ENCODE measurements at places on chromosomes 4 and X.

GRCh38 chr4:152385551-152385950 is 150.3 kb downstream of the FBXW7 start:
- DNase-seq: no peak

DNA sequence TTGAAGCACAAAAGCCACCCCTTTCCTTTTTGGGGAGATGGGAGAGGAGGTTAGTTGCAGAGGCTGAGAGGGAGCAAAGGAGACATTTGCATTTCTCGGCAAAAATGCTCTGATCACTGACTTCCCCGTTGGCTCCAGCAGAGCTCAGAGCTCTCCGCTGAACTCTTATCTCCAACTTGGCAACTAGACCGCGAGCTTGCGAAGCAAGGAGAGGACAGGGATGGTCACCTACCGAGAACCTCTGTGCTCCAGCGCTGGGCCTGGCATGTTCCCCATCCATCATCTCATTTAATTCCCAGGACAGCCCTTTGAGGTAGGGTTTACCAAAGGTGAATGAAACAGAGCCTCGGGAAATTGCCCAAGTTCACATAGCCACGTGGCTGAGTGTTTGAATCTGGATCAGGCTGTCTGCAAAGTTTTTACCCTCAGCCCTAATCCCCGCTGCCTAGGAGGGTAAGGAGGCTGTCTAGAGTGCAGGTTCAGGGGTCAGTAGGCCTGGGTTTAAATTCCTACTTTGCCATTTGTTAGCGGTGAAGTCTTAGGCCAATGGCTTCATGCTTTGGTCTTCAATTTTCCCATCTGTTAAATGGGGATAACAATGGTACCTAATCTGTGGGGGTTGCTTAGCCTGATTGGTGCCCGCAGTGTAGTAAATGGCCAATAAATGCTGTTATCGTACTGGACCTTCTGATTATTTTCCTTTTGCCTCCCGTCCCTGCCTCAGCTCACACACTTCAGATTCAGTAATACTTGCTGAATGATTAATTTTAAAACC is 3.8 kb upstream of the CITED1 start:
- DNase-seq: no peak

DNA sequence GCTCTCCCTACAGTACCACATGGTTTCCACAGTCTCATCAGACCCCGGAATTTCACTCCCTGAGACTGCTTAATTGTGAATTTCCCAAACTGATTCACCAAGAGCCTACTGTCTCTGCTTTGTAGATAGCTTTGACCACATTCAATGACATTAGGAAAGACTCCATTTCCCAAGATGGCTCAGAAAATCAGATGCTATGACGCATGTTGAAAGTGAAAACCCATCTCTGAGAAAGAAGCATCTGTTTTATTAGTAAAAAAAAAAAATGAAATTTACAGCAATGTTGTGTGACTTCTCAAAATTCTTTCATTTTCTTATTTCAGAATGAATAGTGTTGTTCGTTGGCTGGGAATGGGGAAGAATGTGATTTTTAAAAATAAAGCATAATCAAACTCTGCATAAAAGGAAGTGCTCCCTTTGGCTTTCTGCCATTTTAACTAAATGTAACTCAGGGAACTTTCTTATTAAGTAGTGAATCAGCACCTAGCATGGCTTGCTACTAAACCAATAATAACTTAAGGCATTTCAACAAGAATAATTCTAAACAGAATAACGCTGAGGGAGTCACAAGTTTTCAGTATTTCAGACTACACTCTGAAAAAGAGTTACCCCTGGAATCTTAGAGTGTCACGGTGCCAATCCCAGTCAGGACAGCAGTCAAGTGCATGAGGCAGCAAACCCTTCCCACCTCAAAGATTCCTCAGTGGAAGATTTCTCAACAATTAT is 97.4 kb upstream of the MYOZ2 start:
- DNase-seq: no peak

DNA sequence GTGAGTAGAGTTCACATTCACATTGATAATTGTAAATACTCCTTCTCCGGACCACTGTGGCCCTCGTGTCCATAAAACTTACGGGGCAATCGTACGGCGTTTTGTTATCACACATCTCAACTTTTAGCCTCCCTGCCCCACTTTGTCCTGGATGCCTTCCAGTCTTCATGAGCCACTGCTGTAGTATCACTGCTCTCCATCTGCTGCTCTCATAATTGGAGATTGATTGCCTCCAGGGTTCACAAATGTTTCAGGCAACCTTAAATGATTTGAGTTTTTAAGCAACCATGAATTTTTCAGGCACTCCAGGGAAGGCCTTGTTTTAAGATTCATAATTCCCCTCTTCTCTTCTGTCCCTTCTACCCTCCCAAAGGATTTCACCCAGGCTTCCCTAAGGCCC is 28.4 kb downstream of the ALPK1 start:
- no peak for DNase-seq

DNA sequence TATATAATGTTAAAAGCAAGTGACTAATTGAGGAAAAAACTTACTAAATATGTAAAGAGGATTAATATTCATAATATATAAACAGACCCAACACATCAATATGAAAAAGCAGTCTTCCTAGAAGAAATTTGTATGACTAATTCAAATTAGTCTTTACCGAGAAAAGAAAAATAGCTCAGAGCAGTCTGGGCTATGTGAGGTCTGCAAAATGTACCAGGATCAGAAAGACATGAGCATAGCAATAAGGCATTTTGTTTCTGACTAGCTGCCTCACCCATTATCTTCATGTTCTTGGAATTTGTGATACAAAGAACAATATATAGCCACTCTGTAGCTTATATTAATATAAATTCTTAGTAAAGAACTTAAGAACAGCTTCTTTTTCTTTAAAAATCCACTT is 13.7 kb upstream of the TMPRSS11B start:
- DNase-seq: no peak

GRCh38 chrX:109997786-109998452 is 5.0 kb upstream of the TMEM164 start:
- DNase-seq: no peak

DNA sequence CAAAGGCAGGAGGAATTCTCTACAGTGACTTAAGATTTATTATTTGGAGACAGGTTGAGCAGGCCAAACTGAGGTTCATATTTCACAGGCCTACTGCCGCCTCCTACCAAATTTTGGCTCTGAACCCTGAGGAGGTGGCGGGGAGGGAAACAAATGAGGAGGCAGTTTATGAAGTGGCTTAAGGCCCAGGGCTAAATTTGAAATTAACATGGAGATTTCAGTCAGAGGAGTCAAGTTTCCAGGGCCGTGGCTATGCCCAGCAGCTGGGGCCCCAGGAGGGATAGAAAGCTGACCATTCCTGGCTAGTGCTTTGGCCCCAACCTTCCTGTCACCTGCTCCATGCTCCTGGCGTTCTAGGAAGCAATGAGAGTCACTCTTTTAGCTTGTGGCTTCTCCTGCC is 73.4 kb upstream of the ARHGAP36 start:
- no peak for DNase-seq

DNA sequence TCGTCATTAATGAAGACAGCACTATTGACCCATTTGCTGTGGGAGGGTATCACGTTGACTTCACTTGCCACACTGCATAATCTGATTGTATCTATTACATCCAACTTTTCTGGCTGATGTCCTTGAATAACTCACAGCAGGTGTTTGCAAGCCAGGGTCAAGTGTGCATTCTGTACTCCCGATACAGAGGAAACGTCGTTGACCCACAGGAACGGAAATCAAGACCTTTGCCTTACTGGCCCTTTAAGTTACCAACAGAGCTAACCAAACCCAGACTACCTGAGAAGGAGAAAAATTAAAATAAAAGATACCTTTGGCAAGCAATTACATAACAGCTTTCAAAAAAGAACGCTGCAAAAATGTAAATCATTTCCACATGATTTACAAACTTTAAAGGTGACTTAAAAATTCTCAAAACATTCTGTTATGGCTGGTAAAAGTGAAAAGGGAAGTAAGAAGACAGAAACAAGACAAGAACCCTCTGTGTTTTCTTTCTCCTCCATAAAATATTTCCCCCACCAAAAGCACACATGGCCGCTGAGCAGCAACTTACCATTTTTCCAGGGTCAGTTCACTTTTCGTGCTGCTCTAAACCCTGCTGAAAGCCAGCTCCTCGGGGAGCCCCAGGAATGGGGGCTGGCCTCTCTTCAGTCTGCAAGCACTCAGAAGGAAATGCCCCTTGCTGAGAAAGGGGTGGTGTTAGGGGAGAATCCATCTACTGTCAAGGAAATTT is 6.5 kb upstream of the SHISA3 start:
- DNase-seq: no peak

DNA sequence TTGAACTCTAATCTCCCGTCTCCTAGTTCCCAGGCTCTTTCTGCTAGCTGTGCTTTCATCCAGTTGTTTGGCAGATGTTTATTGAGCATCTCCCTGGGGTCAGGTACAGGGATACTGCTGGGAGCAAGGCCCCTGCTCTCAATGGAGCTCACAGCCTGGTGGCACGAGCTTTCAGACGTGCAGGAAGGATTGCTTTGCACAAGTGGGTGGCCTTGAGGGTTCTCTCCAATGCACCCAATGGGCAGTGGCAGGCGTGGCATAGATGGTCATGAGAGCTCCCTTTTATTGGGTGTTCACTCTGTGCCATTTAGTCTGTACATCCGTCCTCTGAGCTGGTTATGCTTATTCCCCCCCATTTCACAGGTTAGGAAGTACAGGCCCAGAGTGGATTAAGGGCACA is 235.2 kb downstream of the EVC2 start:
- no peak for DNase-seq

DNA sequence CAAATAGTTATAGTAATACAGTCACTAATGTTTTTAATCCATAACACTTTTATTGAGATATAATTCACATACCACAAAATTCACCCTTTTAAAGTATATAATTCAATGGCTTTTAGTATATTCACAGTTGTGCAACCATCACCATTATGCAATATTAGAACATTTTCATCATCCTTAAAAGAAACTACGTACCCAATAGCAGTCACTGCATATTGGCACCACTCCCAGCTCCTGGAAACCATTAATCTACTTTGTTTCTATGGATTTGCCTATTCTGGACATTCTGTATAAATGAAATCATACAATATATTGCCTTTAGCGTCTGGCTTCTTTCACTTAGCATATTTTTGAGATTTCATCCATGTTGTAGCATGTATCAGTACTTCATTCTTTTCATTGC is 99.3 kb downstream of the AMMECR1 start:
- DNase-seq: no peak

- DNase-seq: no peak
Observed at GRCh38 chr4:2823301-2823670, 20.4 kb upstream of the ADD1 start.
